Stimulated activated CD8-positive, alpha-beta memory T cell treated with anti-CD3 and anti-CD28 coated beads, Interleukin-2, amount 100 ng/mL, for 1 hour (primary cell): ENCODE measurements at places on chromosomes 11 and 22.

DNA sequence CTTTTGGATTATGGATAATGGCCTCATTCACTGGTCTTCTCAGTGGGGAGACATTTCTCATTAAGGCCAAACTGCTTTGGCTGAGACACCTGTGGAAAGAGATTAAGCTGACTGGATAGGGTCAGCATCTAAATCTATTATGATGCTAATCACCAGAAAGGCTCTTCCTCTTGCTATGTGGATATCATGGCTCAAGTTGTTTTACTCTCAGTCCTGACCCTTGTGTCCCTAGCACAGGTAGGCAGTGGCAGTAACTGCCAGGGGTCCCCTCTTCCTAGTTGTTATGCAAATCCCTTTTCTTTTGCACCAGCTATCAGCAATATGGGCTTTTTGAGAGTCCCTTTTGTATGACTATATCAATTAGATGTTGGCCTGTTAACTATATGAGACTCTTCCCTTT, 335.7 kb upstream of the PLET1 start:
- no peak for DNase-seq

DNA sequence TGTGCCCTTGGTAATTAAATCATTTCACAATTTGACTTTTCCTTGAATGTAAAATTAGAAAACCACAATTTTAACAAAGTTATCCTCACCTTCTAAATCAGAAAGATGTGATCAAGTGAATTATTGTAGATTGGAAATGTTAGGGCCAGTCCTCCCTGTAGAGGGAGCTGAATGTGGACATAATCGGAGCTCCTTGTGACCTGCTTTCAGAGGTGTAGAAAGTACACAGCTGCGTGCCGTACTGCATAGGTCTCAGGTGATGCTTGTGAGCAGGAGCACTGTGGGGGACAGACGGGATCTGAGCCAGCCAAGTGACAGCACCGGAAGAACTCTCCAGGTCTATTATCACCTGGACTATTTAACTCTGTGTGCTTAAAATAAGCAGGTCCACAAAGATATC, 338.0 kb downstream of the AASDHPPT start:
- DNase-seq: no peak

DNA sequence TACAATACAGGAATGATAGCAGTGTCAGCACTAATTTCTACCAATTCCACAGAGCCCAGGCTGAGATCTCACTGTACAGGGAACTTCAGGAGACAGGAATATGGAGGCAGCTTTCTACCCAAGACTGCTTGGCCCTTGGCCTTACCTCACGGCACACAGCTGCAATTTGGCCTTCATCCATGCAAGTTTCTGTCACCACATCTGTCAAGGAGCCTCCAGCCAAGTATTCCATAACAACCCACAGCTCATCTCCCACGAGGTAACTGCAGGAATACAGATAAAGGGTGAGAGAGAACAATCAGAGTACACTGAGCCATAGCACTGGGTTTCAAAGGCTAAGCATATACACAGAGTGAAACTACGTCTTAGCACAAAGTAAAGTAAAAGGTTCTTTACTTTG, 39.0 kb upstream of the GDPD4 start:
- no peak for DNase-seq

DNA sequence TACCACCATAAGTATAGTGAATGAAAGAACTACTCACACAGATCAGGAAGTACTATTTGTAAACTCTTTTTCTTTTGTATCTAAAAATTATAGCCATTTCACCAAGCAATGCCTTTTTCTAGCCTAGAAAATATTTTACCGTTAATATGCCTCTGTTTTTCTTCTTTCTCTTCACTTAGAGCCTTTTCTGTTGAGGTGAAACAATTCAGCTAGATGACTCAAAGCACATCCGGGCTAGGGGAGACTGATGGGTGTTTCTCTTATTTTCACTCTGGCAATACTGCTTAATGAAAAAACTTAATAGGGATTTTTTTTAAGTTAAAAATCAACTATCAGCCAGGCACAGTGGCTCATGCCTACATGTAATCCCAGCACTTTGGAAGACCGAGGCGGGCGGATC, 93.3 kb downstream of the SGSM3 start:
- DNase-seq: no peak

DNA sequence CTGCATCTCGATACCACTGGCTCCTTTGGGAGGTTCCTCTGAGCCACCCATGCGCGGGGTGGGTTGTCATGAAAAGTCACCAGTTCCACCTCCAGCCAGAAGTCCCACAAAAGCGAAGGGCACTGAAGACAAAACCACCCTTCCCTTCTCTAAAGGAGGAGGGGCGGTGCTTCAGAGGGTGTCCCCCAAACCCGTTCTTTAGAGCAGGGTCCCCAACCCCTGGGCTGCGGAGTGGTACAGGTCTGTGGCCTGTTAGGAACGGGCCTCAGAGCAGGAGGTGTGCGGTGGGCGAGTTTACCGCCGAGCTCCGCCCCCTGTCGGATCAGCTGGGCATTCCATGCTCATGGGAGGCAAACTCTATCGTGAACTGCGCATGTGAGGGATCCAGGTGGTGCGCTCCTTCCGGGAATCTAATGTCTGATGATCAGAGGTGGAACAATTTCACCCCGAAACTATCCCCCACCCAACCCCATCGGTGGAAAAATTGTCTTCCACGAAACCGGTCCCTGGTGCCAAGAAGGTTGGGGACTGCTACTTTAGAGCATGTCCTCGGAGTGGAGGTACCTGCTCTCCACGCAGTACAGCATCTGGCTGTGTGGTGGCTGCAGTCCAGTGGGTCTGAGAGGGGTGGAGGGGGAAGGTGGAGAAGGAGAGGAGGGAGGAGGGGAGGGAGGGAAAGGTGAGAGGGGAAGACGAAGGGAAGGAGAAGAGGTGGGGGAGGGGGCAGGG, 72.9 kb upstream of the SEPTIN5 start:
- no peak for DNase-seq

GRCh38 chr22:48112687-48113521, 1350.5 kb downstream of the TBC1D22A start:
- no peak for DNase-seq

DNA sequence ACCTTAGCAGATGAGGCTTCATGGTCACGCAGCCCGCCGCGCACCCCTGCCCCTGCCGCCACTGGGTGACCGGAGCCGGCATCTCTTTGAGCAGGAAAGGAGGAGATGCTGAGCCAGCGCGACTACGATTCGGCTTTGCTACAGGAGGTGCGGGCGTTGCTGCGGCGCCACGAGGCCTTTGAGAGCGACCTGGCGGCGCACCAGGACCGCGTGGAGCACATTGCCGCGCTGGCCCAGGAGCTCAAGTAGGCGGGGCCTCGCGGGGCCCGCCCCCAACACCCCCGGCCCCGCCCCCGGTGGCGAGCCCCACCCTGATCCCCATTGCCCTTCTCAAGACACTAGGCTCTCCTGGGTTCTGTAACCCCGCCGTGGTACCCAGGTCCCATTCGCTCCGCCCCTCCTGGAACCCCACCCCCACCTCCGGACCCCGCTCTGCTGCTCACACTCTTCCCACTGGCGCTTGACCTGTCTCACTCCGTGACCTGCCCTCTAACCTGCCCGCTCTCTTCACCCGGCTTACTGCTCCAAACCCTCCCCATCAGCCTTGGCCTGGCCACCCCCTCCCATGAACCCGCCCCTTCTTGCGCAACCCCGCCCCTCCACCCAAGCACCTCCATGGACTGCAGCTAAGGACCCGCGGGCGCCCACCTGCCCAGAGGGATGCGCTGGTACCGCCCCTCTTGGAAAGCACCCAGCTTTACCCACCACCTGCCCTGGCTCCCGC, 9.1 kb downstream of the CTSF start:
- no peak for DNase-seq

DNA sequence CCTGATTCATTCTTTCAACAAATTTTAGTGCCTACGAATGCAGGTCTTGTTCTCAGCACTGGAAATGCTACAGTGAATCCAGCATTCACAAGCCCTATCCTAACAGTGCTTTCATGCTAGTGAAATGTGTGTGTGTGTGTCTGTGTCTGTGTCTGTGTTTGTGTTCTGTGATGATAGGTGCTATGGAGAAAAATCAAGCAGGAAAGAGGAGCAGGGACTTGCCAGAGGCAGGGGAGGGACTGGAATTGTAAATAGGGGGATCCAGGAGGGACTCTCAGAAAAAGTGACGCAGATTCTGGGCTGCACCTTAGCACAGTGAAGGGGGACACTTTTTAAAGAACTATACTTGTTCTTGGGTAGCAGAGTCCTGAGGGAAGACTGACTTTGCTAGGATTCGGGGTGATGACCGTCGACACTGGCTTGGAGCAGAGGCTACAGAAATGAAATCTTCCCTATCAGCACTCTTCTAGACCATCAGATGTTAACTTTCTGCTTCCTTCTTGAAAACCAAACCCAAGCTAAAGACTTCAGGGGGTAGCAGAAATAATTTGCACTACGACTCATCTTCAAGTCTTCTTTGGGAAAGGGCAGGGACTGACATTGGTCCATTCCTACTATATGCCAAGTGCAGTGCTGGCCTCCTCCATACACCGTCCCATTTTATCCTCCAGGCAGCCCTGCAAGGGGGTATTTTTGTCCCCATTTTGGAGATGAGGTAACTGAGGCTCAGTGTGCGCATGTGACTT, 39.3 kb upstream of the PTPRJ start:
- no peak for DNase-seq

DNA sequence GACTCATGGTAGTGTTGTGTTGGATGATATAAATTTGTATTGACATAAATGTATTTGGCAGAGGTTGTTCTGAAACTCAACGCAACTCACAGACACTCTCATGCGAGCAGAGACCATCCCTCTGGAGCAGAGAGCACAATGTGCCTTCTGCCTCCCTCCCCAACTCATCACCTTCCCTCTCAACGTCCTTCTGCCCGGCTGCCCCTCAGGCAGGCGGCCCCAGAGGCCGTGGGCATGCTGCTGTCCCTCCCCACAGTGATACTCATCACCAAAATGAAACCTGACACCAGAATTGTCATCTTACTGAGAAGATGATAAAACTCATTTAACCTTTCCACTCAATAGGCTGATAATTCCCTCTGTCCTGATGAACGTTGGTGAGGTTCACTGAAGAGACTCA, 260.6 kb downstream of the ETS1 start:
- DNase-seq: no peak

GRCh38 chr11:114251815-114252337, 44.3 kb upstream of the NNMT start:
- DNase-seq: no peak

GRCh38 chr11:117986981-117987574, 884 bp downstream of the IL10RA start:
- no peak for DNase-seq

DNA sequence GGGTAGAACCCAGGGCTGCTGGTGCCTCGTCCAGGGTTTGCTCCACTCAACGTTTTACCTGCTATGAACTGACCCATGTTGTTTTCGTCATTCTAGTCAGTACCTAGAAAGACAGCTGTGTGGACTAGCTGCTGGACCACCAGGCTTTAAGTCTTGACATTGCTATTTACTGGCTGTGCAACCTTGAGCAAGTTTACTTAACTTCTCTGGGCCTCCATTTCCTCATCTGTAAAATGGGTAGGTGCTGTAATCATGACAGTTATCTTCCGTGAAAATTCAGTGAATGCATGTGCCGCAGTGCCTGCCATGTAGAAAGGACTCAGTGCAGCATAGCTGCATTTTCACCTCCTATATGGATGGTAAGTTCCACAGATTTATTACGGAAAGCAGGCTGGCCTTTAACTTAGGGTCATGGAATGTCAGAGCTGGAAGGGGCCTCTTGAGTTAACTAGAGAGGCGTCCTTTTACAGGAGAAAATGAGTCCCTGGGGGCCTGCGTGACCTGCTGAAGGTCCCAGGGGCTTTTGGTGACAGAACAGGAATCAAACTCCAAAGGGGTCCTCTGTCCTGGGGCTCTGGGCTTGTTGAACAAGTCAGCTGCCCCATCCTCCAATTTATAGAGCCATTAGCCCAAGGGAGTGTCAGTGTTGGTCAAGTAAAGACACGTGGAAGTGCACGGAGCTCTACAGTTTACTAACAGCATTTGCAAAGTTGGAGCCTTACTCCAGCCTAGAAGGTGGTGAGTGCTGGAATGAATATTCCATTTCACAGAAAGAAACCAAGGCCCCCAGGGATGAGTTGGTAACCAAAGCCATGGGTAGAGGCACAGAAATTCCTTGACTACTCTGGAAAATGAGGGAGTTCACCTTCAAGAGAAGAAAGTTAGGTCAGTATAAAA, 12.0 kb upstream of the MALAT1 start:
- DNase-seq: no peak

GRCh38 chr22:37747080-37747714, 50.3 kb downstream of the TRIOBP start:
- DNase-seq: no peak

GRCh38 chr22:31828739-31829138, 74.9 kb downstream of the DEPDC5 start:
- no peak for DNase-seq

GRCh38 chr22:39490135-39490798, 11.8 kb upstream of the MIEF1 start:
- peak; percentile 27 for DNase-seq

- DNase-seq: no peak
These were observed at the start of gene PARVB for GRCh38 chr22:44024288-44024921. TSS of gene PARVB (plus strand) at chr22:44024302. CDS start at chr22:44024340, 38 bp downstream.

GRCh38 chr11:8283100-8283464, 19.4 kb upstream of the LMO1 start:
- DNase-seq: no peak

- no peak for DNase-seq
These were observed 39.4 kb downstream of the CARD18 start for GRCh38 chr11:105100206-105100605.

DNA sequence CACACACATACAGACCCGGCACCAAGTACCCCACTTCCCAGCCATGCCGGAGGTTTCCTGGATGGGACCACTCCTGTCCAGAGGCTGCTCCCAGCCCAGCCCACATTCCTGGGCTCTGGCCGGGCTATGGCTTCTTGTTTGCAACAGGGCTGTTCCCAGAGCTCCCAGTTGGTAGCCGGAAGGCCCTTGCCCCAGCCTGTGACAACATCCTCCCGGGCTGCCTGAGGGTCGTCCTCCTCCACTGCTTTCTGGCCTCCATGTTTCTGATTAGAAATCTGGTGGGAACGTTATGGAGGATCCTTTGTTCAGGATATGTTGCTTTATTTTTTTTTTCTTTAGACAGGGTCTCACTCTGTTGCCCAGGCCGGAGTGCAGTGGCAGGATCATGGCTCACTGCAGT, 952 bp upstream of the CYP2D6 start:
- no peak for DNase-seq

DNA sequence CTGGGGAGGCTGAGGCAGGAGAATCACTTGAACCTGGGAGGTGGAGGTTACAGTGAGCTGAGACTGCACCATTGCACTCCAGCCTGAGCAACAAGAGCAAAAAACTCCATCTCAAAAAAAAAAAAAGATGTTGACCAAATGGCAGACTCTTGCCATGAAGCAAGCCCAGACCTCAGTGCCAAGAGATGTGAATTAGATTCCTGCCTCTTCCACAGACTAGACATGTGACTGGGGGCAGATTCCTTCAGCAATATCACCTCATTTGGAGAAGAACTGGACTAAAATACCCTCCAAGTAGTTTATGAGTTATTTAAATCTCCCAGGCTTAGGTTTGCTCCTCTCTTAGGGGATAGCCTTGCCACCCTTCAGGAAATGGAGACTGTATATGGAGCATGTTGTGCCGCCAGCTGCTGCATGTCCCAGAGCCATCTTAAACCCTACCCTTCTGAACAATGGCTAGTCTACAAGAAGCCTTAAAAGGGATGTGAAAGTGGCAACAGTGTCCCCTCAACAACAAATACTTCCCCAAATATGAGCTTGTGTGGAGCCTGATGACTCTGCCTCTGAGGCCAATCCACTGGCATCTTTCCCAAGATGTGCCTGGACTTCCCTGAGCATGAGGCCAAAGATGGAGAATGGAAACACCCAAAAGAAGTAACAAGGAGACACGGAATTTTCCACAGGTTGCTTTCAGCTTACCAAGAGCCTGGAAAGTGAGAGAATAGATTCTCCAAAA, 763 bp upstream of the MS4A7 start:
- DNase-seq: no peak

GRCh38 chr11:76744186-76745043, 38.7 kb upstream of the TSKU start:
- DNase-seq: no peak
